Foreskin keratinocyte (primary cell): ENCODE measurements at places on chromosomes 2 and 18. TPM values are rescaled to one million over a fixed set of nuclear protein-coding genes. Genes with fewer than 3 reads are reported as not detected.

SCN9A gene
- total RNA-seq: 0.39 and 0.85 TPM in 2 replicates

UGT1A1 gene
- total RNA-seq: 0.14 and 0.31 TPM in 2 replicates

RFTN2 gene
- total RNA-seq: not detected in 2 replicates

PSMA8 gene
- not detected in 2 replicates for total RNA-seq

AMER3 gene
- not detected in 2 replicates for total RNA-seq

CCDC195 gene
- not detected in 2 replicates for total RNA-seq

SLC11A1 gene
- total RNA-seq: 0.81 and 1.0 TPM in 2 replicates

CSRNP3 gene
- 1.0 and 1.5 TPM in 2 replicates for total RNA-seq

MYOM1 gene
- total RNA-seq: 0.07 and 0.11 TPM in 2 replicates

NT5DC4 gene
- 0.07 TPM in 1 of 2 replicates, not detected in the other for total RNA-seq
